Stimulated activated CD4-positive, alpha-beta T cell treated with anti-CD3 and anti-CD28 coated beads, Interleukin-15, amount 100 ng/mL, for 1 hour (primary cell): ENCODE measurements at places on chromosomes 6 and 20.
A peak's percentile ranks its signal among the peaks of the same experiment; 100 is the strongest.

- DNase-seq: no peak
Measured at GRCh38 chr6:16057446-16057845, 71.4 kb upstream of the MYLIP start.

DNA sequence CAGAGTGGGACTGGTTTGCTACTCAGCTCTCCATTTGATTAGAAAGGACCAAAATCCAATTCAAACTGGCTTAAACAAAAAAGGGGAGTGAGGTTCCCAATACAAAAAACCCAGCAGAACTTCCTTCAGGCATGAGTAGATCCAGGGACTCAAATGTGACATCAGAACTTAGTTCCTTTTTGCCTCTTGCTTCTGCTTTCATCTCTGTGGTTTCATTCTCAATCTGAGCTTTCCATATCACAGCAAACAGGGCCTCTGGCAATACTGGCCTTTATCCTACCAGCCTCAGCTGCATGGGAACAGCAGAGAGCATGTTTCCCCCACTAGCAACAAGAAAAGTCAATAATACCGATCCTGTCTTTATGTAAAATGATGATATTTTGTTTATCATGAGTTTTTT lies 28.6 kb upstream of the PRELID3B start:
- no peak for DNase-seq

GRCh38 chr20:48275286-48276020 lies 490.2 kb upstream of the SULF2 start:
- no peak for DNase-seq

DNA sequence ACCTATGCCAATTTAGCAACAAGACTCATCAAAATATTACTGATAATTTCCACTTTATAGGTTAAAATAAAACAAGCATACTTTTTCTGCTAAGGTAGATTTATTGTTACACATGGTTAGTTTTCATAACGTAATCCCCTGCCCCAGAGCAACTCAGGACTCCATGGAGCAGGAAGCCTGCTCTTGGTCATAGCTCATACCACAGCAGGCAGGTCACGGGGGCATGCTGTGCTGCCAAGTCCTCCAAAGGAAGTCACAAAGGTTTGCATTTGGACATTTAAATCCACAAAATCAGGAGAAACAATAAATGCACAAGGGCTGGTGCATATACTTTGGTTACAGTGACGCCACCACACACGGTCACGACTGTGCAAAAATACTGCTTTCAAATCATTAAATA lies 12.5 kb downstream of the GZF1 start:
- DNase-seq: no peak

GRCh38 chr20:47070176-47070575 lies 175.5 kb downstream of the EYA2 start:
- no peak for DNase-seq

- no peak for DNase-seq
Measured at GRCh38 chr6:72374857-72375256, 247.0 kb upstream of the KCNQ5 start.

- DNase-seq: peak; percentile 22
Measured at GRCh38 chr6:143940011-143940597, 68.0 kb downstream of the PLAGL1 start.

GRCh38 chr20:25525867-25526266 lies 59.5 kb downstream of the NINL start:
- DNase-seq: no peak

GRCh38 chr6:3535776-3536435 lies 79.1 kb upstream of the SLC22A23 start:
- DNase-seq: no peak

- no peak for DNase-seq
Measured at GRCh38 chr6:113396730-113397129, 460.4 kb upstream of the MARCKS start.

DNA sequence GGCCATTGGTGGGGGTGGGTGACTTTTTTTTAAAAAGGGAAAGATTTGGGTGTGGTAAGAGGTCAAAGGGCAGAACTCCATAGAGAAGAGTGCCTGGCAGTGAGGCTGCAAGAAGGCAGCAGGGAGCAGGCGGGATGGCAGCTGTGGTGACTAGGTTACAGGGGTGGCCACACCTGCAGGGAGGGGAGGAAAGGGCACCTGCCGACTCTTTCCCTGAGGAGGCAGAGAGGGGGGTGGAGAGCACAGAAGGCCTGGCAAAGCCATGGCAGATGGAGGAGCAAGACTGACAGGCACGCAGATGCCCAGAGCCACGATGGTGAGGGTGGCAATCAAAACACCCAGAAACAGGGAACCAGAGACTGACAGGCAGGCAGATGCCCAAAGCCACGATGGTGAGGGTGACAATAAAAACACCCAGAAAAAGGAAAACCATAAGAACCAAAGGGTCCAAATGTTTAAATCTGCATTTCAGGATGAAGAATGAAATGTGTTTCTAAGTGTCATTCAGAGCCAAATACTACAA lies 19.3 kb downstream of the CST7 start:
- no peak for DNase-seq

GRCh38 chr20:4956200-4956810 lies 45.0 kb downstream of the SLC23A2 start:
- DNase-seq: no peak

- no peak for DNase-seq
Measured at GRCh38 chr6:8335381-8335780, 100.0 kb downstream of the SLC35B3 start.

GRCh38 chr6:144017166-144018094 lies 9.4 kb upstream of the PLAGL1 start:
- no peak for DNase-seq

- DNase-seq: no peak
Measured at GRCh38 chr20:17905544-17905943, 63.0 kb downstream of the SNX5 start.

GRCh38 chr20:54228841-54229240 lies 21.0 kb downstream of the PFDN4 start:
- DNase-seq: no peak

GRCh38 chr6:149449831-149450678 lies 34.8 kb downstream of the ZC3H12D start:
- DNase-seq: no peak
